ENCODE measurements at places on chromosomes 2 and 18.

DNA sequence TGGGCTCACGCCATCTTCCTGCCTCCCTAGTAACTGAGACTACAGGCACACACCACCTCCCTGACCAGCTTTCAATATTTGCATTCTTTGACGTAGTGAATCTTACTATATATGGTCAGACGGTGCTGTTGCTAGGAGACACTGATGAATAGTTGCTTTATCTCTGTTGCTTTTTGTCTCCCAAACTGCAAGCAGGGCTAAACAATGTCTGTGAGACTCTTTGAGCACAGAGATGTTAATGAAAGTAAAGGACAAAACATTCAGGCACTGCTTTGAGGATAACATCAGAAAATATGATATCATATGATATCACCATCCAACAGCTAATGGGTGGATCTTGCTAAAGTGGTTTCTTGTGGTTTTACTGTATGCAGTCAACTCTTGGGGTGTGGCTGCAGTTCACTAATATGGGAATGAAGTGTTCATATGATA, 43.0 kb downstream of the EMILIN2 start:
- no peak for DNase-seq

- DNase-seq, result no peak
Observed at GRCh38 chr18:59466980-59467379, 107.9 kb upstream of the LMAN1 start.

GRCh38 chr2:56185582-56186046, 1.8 kb downstream of the CCDC85A start:
- DNase-seq, result no peak

GRCh38 chr2:174873471-174873870, 109.2 kb upstream of the CHRNA1 start:
- DNase-seq, result no peak

DNA sequence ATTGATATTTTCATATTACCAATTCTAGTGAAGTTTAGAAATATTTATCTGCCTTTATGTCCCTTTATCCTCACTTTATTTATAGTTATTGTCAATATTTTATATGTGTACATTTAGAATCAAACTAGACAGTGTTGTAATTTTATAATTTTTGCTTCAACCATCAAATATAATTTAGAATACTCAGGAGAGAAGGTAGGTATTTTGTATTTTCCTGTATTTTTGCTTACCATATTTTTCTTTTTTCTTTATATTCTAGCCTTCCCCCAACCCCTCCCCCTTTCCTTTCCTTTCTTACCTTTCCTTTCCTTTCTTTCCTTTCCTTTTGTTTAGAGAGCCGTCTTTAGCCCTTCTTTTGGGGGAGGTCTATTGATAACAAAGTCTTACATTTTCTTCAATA, 140.2 kb downstream of the LRRTM1 start:
- DNase-seq, result no peak

GRCh38 chr2:220226076-220226475, 598.6 kb downstream of the SLC4A3 start:
- no peak for DNase-seq

- no peak for DNase-seq
Observed at GRCh38 chr2:74095632-74096031, 52.1 kb downstream of the BOLA3 start.

GRCh38 chr2:98548920-98549818, 59.1 kb downstream of the COA5 start:
- DNase-seq, result no peak

GRCh38 chr2:48414980-48415835, 114.7 kb upstream of the STON1 start:
- no peak for DNase-seq

DNA sequence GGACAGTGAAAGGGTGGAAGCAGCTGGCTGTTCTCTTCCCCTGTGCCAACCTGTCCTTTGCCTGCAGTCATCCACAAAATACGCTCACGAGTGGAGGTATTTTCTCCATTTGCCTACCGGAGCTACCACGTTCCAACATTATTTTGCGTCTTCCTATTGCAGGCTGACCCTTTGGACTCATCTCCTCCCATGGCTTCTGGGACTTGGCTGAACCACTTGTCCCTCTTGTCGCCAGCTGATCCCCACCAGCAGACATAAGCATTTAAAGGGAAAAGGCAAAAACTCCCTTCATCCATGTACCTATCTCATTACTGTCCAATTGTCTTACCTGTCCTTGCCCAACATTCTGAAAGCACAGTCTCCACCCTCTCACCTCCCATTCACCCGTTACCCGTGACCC, 13.0 kb downstream of the C2orf74 start:
- no peak for DNase-seq

- no peak for DNase-seq
Observed at GRCh38 chr2:8043295-8043694, 638.6 kb upstream of the ID2 start.

- DNase-seq, result no peak
Observed at GRCh38 chr18:22813648-22814328, 119.3 kb upstream of the RBBP8 start.

- DNase-seq, result no peak
Observed at GRCh38 chr2:39898934-39899333, 119.9 kb upstream of the THUMPD2 start.

- no peak for DNase-seq
Observed at GRCh38 chr2:227308784-227309183, 16.3 kb upstream of the MFF start.

DNA sequence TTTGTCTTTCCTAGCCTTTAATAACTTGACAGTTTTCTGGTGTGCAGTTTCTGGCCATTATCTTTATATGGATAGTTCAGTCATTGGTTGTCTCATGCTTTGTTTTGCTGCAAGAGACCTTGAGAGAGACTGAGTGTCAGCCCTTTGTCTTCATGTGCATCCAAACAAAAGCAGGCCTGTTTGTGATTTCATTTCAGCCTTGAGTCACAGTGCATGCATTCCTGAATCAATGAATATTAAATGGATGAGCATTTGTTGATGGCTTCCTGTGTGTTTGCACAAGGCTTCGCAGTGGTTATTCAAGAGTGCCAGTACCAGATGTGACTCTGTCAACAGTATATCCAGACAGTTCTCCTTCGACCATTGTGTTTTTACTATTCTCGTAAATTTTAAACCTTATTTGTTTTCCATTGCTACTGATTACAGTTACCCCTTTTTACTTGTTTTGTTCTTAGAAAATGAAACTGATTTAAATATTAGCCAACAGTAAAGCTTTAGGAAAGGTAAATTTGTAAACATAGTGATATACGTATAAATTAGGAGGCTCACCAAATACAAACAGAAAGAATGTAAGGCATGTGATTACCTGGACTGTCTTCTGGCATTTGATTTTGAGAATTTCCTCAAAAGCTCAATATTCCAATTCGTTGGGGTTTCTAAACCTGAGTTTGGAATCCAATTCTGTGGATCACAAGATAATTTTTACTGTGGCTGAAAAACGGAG, 319.8 kb downstream of the CTNNA2 start:
- no peak for DNase-seq

DNA sequence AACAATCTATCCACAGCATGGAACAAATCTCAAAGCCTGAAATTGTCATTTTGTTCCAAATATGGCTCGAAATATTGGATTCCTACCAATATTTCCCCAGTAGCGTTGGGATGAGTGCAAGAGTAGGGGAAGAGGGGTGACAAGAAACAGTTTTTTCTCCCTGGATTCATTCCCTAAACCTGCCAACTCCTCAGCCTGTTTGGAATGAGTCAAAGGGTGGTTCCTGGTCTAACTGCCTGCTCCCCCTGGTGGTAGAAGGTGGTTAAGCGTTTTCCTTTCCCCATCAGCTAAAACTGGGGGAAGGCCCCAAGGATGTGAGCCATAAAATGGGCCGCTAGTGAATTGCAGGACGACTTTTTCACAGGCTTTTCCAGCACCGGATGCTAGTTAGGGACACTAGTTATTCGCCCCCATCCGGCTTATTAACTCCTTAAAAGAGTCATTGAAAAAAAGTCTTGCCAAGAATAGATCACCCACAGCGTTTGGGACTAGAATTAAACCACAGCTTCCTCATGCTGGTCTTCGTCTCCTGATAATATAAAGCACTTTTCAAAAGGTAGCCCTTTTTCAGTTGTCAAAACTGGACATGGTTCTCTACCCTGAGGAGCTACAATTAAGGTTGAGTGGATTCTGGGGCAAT, 72.5 kb downstream of the DHRS9 start:
- DNase-seq, result peak; percentile 77

DNA sequence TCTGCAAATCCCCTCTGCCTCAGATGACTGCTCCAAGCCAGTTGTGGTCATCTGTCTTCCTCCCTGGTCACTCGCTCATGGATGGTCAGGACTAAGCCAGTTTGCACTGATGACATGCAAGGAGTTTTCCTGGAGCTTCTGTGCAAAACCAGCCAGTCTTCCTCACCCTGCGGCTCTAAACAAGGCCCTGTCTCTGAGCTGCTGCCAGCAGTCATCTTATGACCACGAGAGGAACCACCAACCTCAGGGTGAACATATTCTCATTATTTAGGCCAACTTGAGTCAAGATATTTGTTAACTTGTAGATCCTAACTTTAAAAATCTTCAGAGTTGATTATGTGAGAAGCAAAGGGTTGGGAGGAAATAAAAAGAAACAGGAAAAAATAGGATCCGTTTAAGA, 119.9 kb upstream of the CAB39 start:
- no peak for DNase-seq

DNA sequence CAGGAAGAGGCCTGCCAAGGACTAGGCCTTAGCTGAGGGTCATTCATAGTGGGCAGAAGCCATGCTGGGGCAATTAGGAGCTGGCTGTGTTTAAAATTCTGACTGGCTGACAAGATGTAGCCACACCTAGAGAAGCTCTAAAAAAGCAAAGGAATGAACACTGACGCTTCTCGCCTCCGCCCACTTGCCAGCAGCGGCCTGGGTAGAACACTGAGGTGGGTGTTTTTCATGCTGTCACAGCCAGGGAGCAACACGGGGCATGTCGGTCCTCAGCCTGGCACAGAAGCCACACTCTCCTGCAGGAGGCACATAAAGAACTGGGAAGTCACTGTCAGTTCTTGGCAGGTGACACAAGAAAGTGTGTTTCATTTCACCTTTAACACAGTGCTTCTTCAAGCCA, 10.4 kb downstream of the CHST10 start:
- no peak for DNase-seq

DNA sequence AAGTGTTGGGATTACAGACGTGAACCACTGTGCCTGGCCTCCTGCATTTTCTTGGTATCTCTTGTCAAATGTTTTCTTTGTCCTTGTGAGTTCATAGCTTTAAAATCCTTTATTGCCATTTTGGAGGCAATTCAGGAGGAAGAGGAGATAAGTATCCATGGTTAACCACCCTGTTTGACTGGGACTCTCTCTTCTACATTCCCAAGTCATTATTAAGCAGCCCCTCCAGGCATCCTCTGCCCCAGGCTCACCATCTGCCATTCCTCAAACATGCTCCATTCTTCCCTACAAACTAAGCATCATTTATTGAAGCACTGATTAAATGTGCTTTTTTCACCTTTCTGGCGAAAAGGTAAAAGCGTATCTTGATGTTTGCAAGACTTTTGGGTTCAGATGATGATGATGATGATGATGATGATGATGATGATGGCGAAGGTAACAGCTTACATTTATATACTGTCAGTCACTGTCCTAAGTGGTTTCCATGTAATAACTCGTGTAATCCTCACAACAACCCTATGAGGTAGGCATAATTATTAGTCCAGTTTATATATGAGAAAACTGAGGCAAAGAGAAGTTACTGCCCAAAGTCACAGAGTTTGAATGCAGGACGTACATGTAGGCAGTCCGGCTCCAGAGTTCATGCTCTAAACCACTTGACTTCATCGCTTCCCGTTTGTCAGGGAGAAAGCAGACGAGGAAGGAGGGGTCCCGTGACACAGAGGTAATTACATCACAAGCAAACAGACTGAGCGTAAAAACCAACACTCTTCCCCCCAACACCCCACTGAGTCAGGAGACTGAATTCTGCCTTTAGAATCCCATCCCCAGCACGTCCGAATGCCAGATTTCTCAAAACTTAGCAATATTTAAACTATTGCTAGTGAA, 69.7 kb upstream of the ACKR3 start:
- no peak for DNase-seq

DNA sequence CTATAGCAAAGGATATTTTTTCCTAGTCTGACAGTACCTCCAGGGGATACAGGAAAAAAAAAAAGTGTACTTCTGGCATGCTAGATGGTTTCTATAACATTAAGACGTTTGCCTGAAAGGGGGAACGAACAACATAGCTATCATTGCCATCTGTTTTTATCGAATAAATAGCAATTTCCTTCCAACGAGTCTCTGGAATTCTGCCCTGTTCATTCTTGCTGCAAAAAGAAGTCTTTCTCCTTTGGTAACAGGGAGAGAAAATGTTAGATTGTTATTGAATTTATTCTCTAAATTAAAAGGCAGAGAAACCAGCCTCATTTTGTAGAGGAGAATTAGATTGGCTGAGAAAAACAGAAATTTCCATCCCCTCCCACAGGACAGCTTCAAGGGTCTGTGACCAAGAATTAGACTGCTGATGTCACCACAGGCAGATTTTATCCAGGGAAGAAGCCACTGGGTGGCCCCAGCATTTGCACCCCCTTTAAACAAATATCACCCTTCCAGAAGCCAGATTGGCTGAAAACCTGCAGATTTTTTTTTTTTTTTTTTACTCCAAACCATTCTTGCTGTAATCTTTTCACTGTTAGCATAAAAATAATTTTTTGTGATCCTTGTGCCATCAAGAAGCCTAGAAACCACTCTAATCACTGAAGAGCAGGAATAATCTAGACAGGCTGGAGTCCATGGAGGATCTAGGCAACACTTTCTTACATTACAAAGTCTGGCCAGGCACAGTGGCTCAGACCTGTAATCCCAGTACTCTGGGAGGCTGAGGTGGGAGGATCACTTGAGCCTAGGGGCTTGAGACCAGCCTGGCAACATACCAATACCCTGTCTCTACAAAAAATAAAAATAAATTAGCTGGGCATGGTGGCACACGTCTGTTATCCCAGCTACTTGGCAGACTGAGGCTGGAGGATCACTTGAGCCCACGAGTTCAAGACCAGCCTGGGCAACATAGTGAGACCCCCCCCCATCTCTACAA, 12.0 kb downstream of the WDFY1 start:
- no peak for DNase-seq

DNA sequence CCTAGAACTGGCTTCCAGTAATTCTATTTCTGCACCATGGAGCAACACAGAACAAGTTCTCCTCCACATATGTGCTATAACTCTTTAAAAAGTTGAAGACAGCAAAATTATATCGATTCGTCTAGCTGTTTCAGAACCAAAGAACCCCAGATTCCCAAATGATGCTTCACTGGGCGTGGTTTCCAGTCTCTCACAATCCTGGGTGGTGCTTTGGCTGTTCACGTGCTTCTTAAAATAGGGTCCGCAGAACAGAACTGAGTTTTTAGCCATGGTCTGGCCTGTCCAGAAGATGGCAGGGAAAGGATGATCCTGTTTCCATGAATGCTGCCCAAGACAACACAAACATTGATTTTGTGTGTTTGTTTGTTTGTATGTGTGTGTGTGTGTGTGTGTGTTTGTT, 37.6 kb upstream of the PARD3B start:
- DNase-seq, result no peak

DNA sequence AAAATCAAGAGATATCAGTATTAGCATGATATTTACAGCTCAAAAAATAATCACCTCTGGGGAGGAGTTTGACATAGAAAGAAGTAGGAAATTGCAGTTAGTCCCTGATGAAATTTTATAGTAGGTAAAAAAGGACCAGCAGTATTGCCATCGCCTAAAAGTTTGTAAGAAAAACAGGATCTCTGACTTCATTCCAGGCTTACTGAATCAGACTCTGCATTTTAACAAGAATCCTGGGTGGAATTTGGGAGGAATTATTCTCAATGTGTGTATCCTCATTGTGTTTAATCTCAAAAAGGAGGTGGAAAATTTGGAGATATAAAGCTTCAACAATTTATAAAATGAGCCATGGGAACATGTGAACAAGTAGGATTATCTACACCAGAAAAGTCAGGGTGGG, 31.2 kb upstream of the STAT1 start:
- DNase-seq, result no peak

GRCh38 chr18:75714766-75715165, 287.3 kb upstream of the SMIM21 start:
- no peak for DNase-seq

All from stimulated activated CD4-positive, alpha-beta T cell treated with anti-CD3 and anti-CD28 coated beads, Interleukin-2, amount 100 ng/mL, for 24 hours (primary cell).